ENCODE measurements at places on chromosomes 4 and X.

- no peak for DNase-seq
These were observed 204.8 kb upstream of the CT83 start for GRCh38 chrX:116667346-116668134.

GRCh38 chr4:3031357-3032082, 42.8 kb downstream of the HTT-AS start:
- DNase-seq, result peak; percentile 36

DNA sequence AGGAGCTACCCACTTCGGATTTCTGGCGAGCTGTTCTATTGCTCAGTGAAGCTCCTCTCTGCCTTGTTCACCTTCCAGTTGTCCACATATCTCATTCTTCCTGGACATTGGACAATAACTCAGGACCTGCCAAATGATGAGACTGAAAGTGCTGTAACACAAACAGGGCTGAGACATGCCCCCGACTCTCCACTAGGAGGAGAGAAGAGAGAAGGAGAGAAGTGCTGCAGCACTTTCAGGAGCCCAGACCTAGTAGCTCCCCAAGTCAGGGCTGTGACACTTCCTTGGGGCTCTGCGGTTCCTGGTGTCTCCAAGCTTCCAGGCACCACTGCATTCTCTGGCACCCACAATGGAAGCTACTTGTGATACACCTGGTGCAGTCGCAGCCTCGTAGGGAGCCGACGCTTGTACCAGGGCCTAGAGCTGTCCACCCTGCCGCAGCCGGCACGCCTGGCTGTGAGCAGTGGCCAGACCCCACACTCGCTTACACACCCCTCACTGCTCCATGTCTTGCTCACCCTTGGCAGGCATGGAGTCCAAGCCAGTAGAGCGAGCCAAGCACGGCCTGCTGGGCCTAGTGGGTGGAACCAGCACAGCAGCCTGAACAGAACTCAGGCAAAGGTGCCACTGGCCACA, 234.9 kb downstream of the TECRL start:
- DNase-seq, result no peak

DNA sequence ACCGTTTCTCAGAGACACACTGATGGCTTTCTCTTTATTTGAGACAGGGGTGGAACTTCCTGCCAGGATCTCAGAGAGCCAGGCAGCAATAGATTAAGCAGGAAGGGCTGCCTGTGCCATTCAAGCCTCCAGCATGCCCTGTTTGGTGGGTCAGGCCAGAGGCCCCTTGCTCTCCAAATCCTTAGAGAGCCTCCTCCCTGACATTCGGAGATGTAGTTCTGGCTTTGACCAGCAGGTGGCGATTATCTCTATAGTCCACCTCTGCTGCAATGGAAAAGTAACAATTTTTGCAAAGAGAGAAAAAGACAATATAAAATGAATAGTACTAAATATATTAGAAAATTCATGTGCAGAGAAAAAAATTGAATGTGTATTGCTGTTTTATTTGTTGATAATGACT, 93.9 kb downstream of the NXF2B start:
- DNase-seq, result peak; percentile 70

- no peak for DNase-seq
These were observed 13.8 kb upstream of the CFAP299 start for GRCh38 chr4:80321776-80322175.

- peak; percentile 2 for DNase-seq
These were observed 1499.9 kb downstream of the PCDH18 start for GRCh38 chr4:136032391-136032790.

GRCh38 chr4:74202062-74202586, 44.2 kb downstream of the MTHFD2L start:
- no peak for DNase-seq

DNA sequence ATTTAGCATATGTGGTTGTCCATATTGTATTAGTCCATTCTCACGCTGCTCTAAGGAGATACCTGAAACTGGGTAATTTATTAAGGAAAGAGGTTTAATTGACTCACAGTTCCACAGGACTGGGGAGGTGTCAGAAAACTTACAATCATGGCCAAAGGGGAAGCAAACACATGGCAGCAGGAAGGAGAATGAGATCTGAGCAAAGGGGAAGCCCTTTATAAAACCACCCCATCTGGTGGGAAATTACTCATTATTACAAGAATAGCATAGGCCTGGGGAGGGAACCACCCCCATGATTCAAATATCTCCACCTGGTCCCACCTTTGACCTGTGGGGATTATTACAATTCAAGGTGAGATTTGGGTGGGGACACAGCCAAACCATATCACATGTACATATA, 122.6 kb upstream of the ANK2 start:
- no peak for DNase-seq

DNA sequence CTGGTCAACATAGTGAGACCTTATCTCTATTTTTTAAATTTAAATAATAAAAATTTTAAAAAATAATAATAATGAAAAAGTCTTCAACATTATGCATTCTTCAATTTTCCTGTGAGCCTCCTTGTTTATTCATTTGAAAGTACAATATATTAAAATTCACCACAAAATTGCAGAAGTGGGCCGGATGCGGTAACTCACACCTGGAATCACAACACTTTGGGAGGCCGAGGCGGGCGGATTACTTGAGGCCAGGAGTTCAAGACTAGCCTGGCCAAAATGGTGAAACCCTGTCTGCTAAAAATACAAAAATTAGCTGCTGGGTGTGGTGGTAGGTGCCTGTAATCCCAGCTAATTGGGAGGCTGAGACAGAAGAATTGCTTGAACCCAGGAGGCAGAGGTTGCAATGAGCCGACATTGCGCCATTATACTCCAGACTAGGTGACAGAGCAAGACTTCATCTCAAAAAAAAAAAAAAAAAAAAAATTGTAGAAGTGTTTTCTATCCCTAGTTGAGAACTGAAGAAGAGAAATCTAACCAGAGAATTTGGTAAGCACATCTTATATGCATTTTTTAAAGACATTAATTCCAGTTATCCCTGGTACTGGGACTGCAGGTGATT, 56.9 kb downstream of the RBM47 start:
- no peak for DNase-seq

DNA sequence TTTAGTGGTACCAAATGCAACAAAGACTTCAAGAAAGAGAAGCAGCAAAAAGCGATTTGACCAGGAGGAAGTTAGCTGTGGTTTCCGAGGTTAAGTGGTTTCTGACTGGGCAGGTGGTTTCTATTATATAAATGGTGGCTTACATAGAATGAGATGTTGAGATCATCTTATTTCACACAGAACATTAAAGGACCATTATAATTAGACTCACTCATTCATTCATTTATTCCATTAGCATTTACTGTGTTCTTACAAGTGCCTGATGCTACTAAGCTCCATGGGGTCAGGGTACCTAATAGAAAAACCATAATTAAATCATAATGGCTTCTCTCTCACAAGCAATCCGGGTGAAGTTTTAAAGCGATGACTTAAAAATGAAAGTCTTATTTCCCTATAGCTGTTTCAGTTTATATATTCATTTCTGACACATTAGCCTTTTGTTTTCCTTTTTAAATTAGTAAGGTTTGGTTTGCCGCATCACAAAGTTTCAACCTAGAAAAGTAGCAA, 10.6 kb downstream of the TSPAN6 start:
- no peak for DNase-seq

GRCh38 chrX:96843566-96843965, 40.1 kb upstream of the RPA4 start:
- DNase-seq, result no peak

- DNase-seq, result no peak
These were observed 120.2 kb downstream of the INPP4B start for GRCh38 chr4:142725886-142726285.

DNA sequence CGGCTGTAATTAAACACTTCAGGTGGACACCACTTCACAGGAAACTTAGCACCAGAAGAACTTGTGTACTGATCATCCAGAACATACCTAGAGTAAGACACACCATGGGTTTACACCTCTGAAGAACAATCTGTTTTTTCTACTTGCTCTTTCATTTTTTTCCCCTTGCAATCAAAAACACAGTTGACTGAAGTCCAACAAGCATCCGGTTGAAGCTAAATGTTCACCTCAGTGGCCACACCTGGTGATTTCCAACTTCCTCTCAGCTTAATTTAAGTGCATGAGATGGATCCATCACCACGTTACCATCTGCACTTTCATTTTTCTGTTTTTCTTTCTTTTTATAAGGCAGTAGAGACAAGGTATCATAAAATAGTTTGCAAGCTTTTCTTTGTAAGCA, 4.9 kb upstream of the TXK start:
- no peak for DNase-seq

DNA sequence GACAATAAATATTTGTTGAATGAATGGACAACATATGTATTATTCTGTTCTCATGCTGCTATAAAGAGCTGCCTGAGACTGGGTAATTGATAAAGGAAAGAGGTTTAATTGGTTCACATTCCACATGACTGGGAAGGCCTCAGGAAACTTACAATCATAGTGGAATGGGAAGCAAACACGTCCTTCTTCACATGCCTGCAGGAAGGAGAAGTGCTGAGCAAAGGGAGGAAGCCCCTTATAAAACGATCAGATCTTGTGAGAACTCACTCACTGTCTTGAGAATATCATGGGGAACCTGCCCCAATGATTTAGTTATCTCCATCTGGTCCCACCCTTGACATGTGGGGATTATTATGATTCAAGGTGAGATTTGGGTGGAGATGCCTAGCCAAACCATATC, 233.9 kb upstream of the AADAT start:
- DNase-seq, result no peak

DNA sequence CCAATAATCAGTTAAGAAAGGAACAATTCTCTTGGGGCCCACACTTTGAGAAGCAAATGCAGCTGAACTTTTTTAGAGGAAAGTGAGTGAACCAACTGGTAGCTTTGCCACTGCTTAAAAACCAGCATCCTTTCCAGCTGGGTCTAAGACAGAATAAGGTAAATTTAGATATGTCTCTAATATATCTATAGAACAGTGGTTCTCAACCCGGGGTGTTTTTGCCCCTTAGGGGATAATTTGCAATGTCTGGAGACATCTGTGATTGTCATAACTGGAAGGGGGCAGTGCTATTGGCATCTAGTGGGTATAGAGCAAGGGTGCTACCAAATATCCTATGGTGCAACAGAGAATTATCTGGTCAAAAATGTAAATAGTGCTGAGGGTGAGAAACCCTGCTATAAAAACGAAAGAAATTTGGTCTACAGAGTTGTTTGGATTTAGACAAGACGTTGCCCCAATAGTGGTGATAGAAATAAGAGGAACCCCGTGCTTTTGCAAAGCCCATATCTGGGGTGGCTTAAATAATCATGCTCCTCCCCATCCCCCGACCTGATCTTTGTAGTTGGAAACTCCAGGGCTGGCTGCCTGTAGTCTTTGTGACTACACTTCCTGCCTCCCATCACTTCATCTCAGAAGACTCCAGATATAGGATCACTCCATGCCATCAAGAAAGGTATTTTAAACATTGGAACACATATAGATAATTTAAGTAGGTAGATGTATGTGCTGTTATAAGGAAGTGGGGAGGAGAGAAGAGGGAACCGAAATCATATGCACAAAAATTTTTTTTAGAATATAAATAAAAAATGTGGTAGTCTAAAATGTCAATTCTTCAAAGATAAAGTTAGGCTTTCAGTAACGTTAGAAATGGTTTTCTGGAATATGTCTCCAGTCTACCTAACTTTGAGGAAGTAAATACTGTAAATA, at the start of gene TLR7:
TLR7 (plus strand) TSS at position 622 of the 927 bp plus-strand sequence. CDS start 507 bp downstream, outside the sequence.
- DNase-seq, result no peak

DNA sequence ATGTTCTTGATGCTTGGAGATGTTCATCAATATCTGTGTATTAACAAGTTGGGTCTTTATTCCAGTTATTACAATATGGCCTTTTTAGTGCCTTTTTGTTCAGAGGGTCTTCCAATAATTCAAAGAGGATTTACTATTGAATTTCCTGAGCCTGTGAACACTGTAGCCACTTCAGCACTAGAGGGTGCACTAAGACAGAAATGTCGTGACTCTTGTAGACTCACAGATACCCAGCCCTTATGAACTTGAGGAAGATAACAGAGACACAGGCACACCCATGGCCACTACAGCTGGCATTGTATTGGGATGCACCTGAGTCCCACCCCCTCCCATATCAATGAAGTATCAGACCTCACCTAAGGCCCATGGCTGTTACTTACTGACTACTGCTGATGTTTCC, 54.4 kb upstream of the ACTRT1 start:
- peak; percentile 42 for DNase-seq

DNA sequence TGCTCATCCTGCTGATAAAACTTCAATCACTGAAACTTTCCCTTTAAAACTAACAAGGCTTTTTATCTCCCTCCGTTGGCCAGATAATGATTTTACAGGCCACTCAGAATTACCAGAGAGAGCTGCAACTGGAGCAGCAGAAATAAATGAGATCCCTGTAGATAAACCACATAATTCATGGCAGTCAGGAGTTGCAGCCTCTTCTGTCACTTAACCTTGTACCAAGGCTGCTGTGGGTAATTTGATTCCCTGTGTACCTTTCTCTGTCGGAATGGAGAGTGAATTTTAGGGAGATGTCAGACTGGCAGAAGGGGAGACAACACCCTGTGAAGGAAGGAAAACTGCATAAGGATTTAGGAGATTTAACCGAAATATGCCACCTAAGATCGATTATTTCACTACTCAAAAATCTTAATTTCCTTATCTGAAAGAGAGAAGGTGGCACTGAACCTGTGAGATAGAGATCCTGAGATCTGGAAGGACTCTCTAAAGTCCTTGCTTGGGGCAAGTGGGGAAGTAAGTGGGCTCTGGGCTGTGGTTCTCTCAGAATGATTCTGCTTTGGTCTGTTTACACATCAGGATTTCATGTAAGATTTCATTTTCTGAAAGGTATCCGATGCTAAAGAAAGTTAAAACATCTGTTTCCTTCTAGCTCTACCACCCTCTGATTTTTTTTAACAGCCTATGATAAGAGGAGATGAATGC, 14.3 kb upstream of the TSPAN5 start:
- no peak for DNase-seq

GRCh38 chr4:151114338-151114737, 14.9 kb downstream of the RPS3A start:
- DNase-seq, result no peak

- DNase-seq, result peak; percentile 7
These were observed 9.6 kb upstream of the RPS6KA6 start for GRCh38 chrX:84197550-84197949.

- peak; percentile 68 for DNase-seq
These were observed 137.4 kb downstream of the DKK2 start for GRCh38 chr4:106898621-106899230.

- DNase-seq, result no peak
These were observed 450.8 kb upstream of the BOD1L1 start for GRCh38 chr4:14078326-14078725.

DNA sequence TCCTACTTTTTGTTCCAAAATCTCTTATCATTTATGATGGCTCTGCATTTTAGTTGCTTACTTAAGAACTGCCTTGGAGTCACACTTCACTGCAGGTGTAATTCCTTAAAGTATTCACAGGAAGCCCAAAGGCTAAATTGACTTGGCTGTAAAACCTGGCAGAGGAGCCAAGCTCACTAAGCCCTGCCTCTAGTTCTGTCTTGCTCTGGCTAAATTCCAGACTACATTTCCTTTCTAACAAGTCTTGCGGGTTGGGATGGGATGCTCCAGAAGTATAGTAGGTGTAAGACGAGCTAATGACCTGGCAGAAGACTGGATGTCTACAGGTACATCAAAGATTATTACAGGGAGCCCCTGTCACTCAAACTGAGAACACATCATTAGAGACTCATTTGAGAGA, 924.0 kb upstream of the INTU start:
- no peak for DNase-seq

GRCh38 chr4:1203026-1203616, 30.7 kb upstream of the SPON2 start:
- DNase-seq, result no peak
